Dorsolateral prefrontal cortex (tissue), 122 donors: ENCODE measurements at places on chromosomes 11 and 22.
A peak's percentile ranks its signal among the peaks of the same experiment; 100 is the strongest.

DNA sequence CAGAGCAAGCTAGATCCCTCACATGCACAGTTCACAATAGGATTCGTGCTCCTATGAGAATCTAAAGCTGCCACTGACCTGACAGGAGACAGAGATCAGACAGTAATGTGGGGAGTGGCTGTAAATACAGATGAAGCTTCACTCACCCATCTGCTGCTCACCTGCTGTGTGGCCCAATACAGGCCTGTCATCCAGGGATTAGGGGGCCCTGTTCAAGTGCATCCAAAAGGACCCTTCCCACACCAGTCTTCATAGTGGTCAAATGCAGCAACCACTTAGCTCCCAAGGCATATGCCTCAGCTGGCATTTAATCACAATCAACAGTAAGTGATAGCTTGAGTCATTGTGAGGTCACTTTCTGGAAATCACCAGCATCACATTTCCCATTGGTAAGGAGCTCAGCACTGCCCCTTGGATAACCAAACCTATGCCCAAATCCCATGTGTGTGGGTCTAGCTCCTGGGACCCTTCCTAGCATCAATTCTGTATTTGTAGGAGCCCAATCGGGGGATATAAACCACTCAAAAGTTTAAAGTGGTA, 65.6 kb downstream of the OR4C45 start:
- no peak for DNase-seq

GRCh38 chr11:94934362-94934761, 39.0 kb downstream of the CWC15 start:
- peak; percentile 63 for DNase-seq

DNA sequence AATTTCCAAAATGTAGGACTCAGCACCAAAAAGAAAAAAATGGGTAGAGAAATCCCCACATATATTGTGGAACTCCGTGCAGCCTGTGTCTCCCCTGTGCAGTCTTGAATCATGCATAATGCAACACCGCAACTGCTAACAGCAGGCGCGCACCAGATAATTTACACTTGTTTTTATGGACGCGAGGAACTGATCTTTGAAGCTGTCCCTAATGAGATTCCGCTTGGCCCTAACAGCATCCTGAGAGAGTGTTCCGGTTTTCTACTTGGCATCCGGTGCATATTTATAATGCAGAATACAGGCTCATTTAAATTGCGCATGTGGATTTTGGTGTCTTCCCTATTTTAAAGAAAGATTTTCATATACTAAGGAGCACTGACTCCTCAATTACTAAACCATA, 21.1 kb downstream of the MPPED2 start:
- DNase-seq: no peak

- no peak for DNase-seq
Observed at GRCh38 chr11:10551845-10552352, 10.9 kb upstream of the RNF141 start.

DNA sequence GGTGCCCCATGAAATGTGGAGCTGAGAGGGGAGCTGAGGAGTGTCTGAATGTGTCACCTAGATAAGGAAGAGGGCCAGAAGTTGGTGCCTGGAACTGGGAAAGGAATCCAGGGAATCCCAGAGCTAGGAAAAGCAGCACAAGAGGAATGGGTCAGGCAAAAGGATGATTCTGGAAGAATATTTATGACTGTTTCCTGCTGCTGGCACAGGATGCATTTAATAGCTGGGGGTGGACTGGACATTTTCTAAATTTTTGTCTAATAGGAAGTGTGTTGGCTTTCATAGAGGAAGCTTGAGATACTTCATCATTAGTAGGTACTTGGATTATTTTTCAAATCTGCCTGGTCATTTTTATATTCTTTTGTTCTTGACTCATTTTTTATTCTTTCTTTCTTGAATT, 17.4 kb upstream of the MRGPRX2 start:
- no peak for DNase-seq

GRCh38 chr11:69915501-69916250, 96.5 kb upstream of the FGF3 start:
- peak; percentile 56 for DNase-seq

DNA sequence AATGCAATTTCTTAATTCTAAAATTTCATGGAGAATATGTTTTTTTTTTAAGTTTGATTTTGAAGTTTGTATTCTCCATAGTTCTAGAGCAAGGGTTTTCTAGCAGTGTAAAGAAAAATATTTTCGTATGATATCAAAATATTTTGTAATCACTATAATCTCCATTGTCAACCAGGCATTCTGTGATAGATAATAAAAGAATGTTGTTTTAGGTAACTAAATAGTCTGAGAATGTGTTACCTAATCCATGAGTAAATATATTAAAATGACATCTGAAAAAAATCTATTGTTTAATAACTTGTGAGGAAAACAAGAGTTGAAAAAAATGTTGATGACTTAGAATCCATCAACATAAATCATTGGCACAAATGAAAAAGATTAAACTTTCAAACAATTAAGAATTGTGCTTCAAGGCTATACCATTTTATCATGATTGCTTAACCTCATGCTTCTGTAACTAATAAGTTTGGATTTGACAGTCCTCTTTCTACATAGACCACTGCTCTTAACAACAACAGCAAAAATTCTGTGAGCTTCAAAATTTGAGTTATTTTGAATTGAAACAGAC, 2211.8 kb downstream of the LRRC4C start:
- no peak for DNase-seq

- no peak for DNase-seq
Observed at GRCh38 chr11:43644621-43645299, 35.8 kb upstream of the HSD17B12 start.

- DNase-seq: no peak
Observed at GRCh38 chr11:11856638-11857037, 14.9 kb downstream of the USP47 start.

GRCh38 chr11:127119356-127119755, 118.8 kb upstream of the KIRREL3 start:
- DNase-seq: no peak

GRCh38 chr11:113267493-113267892, 46.9 kb upstream of the TTC12 start:
- DNase-seq: peak; percentile 63

DNA sequence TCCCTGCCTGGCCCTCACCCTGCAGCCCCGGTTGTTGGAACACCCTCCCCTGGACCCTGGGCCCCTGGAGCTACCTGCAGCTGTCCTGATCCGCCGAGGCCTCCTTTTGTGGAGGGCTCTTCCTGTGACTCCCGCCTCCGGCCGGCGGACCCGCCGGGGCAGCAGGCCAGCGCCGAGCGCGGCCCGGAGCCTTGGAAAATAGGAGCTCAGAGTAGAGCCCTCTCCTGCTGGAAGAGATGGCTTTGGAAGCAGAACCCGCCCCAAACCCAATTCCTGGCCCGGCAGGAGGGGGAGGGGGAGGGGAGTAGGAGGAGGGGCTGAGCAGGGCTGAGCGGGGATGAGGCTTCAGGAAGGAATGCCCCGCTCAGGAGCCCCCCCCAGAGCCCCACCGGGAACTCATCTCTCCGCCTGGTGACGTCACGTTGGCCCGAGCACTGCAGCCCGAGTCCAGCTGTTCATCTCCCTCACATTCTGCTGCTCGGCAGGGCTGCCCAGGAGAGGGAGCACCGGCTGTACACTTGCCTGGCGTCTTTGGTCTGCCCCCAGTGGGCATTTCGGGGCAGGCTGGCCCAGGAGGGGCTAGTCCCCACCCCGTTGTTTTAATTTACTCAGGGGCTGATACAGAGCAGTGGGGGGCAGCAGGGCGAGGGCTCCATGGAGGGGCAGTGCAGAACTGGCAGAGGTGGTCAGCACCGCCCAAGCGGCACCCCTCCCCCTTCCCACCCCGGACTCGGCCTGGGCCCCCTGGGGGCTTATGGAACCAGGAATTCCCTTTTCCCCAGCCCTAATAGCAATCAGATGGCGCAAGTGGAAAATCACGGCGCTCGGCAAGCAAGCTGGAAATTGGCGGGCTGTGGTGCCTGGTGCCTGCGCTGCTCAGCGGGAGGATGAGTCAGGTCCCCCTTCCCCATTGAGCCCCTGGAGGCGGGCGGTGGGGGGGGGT, at the start of gene MRGPRF:
Gene MRGPRF (minus strand): TSS at position 238 of the 943 bp plus-strand sequence. CDS start 3,345 bp downstream, outside the sequence.
- DNase-seq: no peak

GRCh38 chr22:33897448-33897835, 22.8 kb downstream of the LARGE1 start:
- no peak for DNase-seq

GRCh38 chr11:82757660-82758357, 24.1 kb upstream of the FAM181B start:
- no peak for DNase-seq

GRCh38 chr22:24001314-24001713, 3.9 kb downstream of the GSTT4 start:
- no peak for DNase-seq

DNA sequence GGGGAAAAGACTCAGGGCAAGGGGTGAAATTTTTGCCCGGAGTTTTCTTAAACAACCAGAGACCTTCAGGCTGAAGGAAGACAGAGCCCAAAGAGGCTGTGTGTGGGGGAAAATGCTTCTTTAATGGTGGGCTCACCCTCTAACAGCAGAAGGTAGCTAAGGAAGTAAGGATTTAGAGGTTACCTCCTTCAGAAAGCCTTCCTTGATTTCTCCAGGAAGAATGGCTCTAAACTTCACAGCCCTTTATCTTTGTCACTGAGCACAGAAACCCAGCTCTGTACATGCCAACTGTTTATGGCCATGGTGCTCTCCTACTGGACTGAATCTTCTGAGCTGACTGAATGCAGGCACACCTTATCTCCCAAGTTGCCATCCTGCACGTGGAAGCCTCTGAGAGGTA, 196.0 kb downstream of the TENM4 start:
- DNase-seq: no peak

GRCh38 chr11:72042064-72042745, 38.1 kb downstream of the NUMA1 start:
- DNase-seq: no peak

DNA sequence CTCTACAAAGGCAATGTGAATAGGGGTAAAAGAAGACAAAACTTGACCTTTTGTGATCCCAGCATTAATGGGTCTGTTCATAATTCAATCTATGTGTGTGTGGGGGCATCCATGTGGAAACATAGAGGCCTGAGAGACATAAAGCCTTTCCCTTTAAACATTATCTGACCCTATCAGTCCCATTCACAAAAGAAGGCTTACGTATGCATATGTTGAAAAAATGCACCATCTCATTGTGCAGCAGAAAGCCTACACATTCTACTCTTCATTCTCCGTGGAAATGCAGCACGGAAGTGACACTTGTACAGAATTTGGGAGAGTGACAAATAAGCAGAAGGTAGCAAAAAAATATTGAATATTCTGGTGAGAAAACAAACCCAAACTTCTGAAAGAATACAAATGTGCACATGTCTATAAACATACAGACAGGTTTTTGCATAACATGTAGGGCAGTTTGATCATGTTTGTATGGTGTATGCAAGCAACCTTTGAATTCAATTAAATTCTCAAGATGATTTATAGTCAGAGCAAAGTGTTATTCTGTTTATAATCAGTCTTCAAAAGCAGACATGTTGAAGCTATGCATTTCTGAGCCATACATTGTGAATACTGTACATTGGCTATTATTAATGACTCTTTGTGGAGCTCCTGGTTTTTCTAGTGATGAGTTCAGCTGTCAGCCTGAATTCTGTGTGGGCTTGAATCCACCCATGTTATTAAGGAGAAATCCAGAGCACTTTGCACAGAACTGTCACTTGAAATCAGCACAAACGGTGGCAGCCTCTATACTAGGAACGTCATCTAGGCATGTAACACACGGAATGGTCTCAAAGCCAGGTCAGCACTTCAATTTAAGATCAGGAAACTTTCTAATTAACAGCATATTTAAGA, 236.8 kb downstream of the DCDC1 start:
- no peak for DNase-seq

- DNase-seq: no peak
Observed at GRCh38 chr11:776263-776560, 1.1 kb downstream of the GATD1 start.

- no peak for DNase-seq
Observed at GRCh38 chr11:34652191-34652973, 31.5 kb downstream of the EHF start.

GRCh38 chr11:17564687-17565042, 17.6 kb downstream of the OTOG start:
- DNase-seq: no peak
